ENCODE measurements at places on chromosomes 7 and 10.

DNA sequence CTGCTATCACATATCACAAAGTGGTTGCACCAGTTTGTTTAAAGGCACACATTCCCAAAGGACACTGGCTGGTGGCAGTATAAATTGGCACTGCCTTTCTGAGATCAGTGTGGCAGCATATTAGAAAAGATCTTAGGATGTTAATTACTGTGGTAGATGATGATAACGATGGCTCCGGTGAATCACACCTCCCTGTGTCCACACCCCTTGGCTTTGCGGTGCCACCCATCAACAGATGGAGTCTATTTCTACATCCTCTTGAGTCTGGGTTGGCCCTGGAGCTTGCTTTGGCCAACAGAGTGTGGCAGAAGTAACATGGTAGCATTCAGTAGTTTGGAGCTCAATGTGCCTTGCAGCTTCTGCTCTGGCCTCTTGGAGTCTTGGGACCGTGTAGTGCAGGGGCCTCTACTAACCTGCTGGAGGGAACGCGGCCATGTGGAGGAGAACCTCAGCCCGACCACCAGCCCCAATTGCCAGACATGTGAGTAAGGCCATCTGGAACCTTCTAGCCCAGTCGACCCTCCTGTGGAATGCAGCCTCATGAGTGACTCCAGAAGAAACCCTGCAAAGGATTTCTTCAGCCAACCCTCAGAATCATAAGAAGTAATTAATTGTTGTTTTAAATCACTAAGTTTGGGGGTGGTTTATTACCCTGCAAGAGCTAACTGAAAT lies 27.2 kb upstream of the PLEKHA1 start:
- no peak for DNase-seq

GRCh38 chr10:28495084-28495483 lies 37.8 kb upstream of the WAC start:
- no peak for DNase-seq

DNA sequence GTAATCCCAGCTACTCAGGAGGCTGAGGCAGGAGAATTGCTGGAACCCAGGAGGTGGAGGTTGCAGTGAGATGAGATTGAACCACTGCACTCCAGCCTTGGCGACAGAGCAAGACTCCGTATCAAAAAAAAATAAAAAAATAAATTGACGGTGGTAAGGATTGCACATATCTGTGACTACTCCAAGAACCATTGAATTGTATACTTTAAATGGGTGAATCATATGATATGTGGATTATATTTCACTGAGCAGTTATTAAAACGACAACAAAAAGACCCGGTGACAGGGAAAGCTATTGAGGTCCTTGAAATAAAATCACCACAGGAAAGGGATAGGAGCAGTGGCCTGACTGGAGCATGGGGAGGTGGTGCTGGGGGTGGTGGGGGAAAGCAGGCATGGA lies 31.2 kb upstream of the COMTD1 start:
- DNase-seq: no peak

DNA sequence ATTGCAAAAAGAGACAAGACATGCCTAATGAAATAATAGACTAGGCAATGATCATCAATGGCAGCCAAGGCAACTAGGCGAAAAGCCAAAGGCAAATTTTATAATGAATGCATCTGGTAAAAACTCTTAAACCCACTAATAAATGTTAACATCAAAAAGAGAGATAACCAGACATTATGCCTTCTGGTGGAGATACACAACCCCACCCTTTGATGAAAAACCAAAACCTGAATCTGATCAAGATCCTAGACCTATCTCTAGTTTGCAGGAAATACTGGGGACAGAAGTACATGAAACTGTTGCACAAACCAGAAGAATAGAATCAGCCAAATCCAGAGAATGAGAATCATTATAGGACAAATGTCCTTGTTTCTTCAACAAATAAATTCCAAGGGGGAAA lies 22.0 kb upstream of the GSAP start:
- no peak for DNase-seq

- no peak for DNase-seq
Measured at GRCh38 chr10:61871487-61871886, 30.0 kb upstream of the ARID5B start.

DNA sequence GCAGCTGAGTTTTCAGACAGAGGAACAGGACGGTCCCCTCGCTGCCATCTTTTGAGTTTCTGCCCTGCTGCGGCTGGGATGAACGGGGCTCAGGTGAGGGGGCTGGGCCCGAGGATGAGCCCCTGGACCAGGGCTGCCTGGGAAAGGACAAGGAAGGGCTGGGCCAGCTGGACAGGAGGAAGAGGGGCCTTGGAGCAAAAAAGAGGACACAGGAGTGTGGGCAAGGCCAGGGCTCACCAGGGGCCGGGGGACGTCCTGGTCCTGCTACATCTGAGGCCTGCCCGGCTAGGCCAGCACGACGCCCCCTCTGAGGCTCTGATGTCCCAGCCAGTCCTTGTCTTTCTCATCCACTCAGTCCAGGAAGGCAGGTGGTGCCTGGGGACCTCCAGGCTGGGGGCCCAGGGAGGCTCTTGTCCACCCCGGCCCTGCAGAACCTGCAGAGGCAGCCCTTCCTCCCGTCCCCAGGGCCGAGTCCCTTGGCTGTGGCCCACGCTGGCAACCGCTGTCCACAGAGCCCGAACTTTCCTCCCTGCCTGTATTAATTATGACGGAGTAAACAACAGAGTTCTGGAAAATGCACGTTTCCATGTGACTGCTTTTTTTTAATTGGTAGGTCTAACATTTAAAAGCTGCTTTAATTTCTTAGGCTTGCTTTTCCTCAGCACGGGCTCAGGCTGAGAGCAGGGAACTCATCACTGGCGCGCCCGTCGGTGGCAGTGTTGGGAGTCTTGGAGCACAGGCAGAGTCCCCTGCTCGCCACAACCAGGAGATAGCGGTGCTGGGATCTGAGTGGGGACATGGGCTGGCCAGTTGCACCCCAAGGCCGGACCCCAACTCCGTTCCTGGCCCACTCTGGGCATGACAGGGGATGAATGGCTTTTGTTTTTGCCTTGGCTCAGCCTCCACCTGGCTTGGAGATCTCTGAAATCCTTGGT lies 187.7 kb downstream of the ELFN1 start:
- no peak for DNase-seq

DNA sequence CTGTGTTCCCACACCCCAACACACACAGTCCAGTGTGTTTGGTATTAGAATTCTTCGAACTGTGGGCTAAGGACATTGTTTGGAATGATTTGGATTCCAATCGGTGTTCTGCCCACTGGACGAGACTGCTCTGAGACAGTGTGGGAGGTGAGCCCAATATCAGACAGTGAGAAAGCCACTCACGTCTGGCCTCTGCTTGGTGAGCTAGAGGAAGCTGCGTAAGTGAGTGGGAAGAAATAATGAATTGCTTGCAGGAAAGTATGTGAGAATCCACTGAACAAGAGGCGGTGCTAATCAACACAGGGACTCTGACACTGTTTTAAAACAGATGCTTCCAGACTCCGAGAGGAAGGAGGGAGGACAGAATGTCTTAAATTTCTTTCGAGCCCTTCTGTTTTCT lies 675.0 kb upstream of the ANKRD30A start:
- DNase-seq: no peak

DNA sequence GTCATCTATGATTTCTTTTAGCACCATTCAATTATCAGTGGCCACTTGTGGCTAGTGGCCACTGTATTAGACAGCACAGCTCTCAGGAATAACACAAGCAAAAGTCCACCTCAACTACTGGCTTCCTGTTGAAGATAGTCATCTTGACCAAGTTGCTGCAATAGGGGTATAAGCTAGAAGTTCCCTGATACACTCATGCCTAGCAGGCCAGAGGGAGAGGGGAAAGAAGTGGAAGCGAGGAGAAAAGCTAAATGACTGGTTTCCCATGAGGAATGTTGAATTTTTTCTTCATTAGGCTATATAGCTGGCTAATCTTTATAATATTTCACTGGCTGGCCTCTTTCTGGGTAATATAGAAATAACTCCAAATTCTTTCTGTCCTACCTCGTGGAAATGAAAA lies 327.5 kb upstream of the MEOX2 start:
- no peak for DNase-seq

DNA sequence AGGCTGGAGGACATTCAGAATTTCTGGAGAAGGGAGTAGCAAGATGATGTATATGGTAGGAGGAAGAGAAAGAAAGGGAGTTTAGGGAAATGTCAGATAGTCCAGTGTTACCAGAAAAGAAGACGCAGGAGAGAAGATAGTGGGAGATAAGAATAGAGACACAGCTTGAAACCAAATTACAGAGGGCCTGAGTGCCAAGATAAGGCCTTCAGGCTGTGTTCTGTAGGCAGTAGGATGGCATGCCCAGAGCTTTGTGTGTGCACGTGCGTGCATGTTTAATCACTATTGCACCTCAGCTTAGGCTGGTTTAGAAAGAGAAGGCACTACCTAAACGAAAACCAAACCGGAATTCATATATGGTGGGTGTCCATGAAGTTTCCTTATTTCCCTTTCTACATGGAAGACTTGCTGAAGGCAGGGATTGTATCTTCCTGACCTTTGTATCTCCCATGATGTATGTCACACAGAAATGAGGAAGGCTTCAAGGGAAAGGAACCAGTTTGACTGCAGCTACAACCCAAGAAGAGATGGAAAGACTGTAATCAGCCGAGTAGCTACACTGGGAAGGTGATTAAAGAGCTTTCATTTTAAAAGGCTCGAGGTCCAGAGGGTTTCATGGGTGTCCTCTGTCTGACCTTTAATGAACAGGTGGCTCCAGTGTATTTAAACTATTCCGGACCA lies 35.8 kb upstream of the BHLHA15 start:
- no peak for DNase-seq

GRCh38 chr10:77633376-77633775 lies 4.2 kb downstream of the KCNMA1 start:
- no peak for DNase-seq

- DNase-seq: no peak
Measured at GRCh38 chr7:138833596-138833995, 35.6 kb upstream of the ATP6V0A4 start.

DNA sequence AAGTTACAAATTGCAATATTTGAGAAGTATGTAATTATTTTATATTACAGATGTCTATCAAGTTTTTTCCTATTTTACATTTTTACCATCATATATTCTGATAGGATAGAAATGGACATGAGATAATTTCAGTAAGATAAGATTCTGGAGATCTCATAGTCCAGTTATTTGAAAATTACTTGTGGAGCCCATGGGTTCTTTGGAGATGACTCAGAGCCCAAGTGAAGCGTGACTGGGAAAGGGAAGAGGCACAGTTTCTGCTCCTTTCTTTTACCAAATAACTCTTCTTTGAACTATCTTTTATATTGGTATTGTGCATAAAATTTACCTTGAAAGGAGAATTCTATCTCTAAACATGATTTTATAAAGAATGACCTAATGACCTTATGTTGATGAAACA lies 2.4 kb downstream of the CD36 start:
- DNase-seq: no peak

- no peak for DNase-seq
Measured at GRCh38 chr7:150791304-150791703, 8.9 kb downstream of the TMEM176B start.

DNA sequence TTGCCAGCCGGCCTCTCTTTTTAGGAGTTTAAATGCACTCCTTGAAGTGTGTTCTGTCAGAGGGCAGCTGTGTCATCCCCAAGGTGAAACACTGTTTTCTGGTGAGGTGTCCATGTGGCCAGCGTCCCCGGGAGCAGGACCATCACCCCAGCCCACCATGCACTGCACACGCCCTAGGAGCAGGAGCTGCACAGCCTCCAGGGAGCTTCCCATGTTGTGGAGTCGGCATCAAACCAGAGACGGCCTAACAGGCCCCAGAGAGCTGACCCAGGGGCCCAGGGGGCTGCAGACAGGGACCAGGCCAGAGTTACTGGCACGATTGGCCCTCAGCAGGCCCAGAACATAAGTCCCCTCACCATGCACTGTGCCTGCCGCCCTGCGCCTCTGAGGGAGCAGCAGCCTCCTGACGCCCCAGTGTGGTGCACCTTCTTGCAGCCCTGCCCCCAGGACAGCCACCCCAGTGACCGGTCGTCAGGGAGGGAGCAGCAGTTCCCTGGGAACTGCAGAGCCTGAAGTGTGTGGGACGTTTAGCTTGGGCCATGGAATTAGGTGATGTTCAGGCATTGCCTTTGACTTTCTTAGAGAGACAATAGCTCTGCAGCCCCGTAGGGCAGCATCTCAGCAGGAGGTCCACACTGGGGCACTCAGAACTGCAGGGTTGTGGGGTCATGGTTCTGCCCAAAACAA lies 97.9 kb downstream of the NKX6-2 start:
- no peak for DNase-seq

DNA sequence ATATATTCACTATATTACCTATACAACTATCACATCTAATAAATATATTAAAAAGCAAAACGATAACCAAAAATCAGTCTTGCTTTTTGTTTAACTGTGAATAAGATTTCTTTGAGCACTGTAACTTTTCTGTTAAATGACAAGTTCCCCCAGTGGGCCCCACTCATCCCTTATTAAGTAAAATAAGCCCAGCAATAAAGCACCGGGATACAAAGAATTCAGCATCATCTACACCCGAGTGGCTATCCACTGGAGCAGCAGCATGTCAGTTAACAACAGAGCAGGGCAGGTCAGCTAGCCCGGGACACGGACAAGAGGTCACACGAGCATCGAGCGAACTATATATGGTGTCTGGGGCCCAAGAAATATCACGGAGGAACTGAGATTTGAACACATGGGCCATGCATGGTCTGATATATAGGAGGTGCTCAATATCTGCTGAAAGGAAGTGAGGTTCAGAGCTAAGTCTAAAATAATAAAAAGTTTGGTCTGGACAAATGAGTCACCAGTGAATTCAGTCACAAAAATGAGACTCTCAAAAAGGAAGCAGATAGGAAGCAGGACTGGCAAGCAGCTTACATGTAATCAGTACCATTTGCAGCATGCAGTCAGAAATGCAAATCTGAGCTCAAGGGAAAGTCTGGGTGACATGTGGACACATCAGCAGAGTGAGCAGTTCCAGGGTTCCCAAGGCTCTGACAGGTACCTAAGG lies 4.1 kb downstream of the ERCC6 start:
- peak; percentile 47 for DNase-seq

DNA sequence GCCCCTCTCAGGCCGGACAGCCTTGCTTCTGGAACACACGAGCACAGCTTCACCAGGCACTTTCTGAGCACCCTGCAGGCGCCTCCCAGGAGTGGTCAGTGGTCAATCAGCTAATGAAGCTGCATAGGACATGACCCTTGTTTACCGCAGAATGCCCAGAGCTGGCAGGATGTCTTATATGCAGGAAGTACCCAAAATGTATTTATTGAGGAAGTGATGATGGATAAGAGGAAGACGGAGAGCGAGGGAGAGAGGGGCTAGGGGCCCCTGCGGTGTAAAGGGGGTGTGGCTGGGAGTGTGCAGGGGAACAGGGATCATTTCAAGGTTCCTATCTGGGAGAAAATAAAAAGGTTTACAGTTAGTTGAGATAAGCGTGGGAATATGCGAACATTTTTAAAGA lies 3.3 kb downstream of the CYP2E1 start:
- no peak for DNase-seq

GRCh38 chr10:96673318-96674099 lies 46.8 kb downstream of the PIK3AP1 start:
- DNase-seq: no peak

- no peak for DNase-seq
Measured at GRCh38 chr10:129787557-129787956, 176.5 kb downstream of the EBF3 start.

All from activated CD8-positive, alpha-beta memory T cell treated with anti-CD3 and anti-CD28 coated beads, Interleukin-2, amount 10 ng/mL, durations not matched to agents 7 days and 5 days (primary cell).